CD4-positive, alpha-beta T cell treated with Interleukin-10 for 1 hour (primary cell): ENCODE measurements at places on chromosomes 7 and 10.

GRCh38 chr7:111168182-111168581 lies 77.3 kb downstream of the LRRN3 start:
- no peak for DNase-seq

DNA sequence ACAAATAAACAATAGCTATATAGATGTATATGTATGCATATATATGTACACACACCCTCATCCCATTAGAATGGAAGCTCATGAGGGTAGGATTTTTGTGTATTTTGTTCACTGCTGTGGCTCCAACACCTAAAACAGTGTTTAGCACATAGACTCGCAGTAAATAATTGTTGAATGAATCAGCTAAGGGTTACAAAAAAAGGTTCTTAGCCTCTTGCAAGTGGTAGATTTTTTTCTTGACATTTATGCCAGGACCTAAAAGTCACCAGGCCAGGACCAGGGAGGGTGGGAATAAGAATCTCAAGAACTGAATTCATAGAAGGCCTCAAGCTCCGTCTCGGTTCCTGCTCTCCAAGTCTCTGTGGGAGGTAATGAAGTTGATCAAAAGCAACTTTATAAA lies 82.5 kb upstream of the CAPZA2 start:
- DNase-seq, result no peak

GRCh38 chr10:70315815-70316214 lies 32.0 kb upstream of the NPFFR1 start:
- DNase-seq, result no peak

DNA sequence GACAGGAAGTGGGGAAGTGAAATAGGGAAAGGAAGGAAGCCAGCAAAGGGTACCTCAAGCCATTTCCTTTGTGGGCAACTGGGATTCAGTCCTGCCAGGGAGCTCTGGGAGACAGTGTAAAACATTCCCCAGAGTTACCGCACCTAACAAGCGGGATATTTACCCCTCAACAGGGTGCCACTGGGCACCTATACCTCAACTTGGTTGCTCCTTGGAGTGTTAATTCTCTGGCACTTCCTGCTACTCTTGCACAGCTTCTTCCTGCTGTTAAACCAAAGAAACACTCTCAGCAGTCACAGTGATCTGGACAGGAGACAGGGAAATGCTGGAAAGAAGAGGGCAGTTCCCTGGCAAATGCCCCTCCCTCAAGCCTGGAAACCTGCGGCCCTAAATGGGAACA lies 151.3 kb downstream of the REEP3 start:
- no peak for DNase-seq

GRCh38 chr10:62062028-62062427 lies 160.5 kb downstream of the ARID5B start:
- no peak for DNase-seq

DNA sequence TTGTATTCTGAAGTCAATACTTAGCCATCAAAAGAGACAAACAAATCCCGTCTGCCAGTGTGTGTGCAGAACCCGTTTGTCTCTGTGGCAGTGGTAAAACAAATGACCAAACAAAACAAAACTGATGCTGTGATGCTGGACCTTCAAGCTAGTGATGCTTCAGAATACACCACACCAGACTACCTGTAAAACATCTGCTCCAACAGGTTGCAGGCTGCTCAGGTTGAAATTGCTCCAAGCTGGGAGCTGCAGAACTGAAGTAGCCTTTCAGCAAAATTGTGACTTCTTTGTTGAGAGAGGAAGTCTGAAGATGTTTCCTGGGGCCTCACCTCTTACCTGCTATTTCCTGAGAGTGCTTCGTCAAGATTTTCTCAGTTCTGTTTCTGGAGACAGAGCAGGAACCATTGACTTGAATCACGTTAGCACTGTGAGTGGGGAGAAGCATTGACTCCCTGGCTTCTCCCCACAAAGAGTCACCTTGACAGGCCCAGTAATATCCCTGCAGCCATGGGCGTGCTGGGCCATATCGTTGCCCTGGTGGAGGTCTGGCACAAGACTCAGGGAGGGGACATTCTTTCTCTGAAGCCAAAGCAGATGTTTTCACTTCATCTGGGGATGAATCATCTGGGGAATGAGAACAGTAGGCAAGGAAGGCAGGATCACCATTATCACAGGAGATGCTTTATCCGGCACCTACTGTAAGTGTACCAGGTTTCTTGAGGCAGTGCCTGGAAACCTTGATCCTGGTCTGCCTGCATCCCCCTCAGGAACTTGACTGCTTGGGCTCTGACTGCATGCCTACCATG lies 80.2 kb downstream of the RBM20 start:
- no peak for DNase-seq

GRCh38 chr7:22841954-22842353 lies 19.3 kb upstream of the TOMM7 start:
- DNase-seq, result no peak

DNA sequence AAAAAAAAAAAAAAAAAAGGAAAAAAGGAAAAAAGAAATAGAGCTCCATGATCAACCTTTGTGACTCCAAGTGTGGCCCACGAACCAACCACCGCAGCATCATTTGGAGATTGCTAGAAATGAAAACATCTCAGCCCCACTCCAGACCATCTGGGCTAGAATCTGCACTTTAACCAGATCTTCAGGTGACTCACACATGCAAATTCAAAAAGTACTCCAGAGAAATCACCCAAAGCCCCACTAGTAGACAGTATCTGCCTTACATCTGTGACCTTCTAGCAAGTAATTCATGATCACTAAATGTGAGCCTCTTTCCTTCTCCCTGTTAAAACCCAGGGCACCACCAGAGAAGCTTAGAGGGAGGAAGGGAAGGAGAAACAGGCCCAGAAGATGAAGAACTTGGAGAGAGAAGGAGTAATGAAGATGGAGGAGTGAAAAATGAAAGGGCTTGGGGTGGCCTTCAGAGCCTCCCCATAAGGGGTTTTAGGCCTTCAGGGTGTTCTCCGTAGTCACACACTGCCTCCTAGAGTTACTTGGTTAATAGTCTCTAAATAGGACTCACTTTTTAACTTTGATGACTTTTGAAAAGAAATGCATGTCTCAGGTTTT lies 94.0 kb downstream of the SLC37A3 start:
- DNase-seq, result peak; percentile 70

DNA sequence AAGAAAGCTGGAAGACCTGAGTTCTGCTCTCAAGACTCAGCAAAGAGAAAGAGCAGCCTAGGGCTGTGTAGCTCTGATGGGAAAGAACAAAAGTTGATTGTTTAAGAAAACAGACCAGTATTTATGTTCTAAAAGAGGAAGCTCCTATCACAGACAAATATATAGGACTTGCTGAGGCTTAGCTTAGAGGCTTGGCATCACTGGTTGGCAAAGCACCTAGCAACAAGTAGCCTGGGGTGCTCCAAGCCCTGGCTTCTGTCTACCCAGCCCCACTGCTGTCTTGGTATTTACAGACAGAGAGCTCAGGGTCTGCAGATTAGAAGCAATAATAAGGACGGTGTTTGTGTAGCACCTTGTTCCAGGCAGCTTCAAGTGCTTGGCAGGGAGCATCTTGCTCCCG lies 36.9 kb upstream of the CCDC3 start:
- no peak for DNase-seq

- no peak for DNase-seq
Observed at GRCh38 chr10:3982746-3983442, 197.9 kb upstream of the KLF6 start.

GRCh38 chr10:84845628-84846261 lies 517.4 kb downstream of the CCSER2 start:
- DNase-seq, result no peak

- DNase-seq, result no peak
Observed at GRCh38 chr10:88850712-88851111, 932 bp downstream of the ANKRD22 start.

DNA sequence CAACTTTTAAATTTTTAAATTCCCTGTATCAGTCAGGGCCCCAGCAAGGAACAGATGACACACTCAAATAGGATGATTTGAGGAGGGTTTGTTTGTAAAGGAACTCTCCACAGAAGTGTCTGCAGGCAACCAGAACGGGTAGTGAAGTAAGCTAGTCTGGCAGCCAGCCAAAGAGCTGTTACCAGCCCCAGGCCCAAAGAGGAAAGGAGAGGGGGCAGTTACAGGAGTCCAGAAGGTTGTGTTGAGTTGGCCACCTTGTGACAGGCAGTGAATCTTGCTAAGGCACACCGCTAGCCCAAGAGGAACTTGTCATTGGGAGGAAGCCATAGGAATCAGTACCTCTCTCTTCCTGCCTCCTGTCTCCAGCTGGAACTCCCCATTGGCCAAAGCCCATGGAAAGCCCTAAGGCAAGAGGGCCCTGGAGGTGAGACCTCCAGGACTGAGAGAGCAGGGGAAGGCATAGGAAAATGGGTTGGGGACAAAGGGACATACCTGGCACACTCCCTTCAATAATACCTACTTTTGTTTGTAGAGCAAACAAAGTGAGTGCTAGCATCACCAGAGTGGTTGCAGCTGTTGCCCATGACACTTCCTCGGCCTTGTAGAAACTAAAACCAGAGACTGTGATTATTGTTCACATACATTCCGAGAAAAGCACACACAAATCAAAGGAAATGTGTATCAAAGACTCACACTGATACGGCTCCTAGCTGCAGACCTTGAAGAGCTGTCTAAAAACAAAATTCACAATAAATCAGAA lies 25.4 kb upstream of the GATAD1 start:
- no peak for DNase-seq

- DNase-seq, result no peak
Observed at GRCh38 chr10:21507150-21507549, 18.3 kb downstream of the SKIDA1 start.

- no peak for DNase-seq
Observed at GRCh38 chr10:71378336-71379117, 18.2 kb upstream of the CDH23 start.
